Stomach (tissue), 19 donors: ENCODE measurements at places on chromosomes 2 and 18. TPM values are rescaled to one million over a fixed set of nuclear protein-coding genes. Genes with fewer than 3 reads are reported as not detected.

KCTD1 gene
- total RNA-seq = 7.1 TPM

KLHL29 gene
- total RNA-seq = 3.6 TPM

DCDC2C gene
- total RNA-seq = not detected

C2orf81 gene
- not detected for total RNA-seq

DNA sequence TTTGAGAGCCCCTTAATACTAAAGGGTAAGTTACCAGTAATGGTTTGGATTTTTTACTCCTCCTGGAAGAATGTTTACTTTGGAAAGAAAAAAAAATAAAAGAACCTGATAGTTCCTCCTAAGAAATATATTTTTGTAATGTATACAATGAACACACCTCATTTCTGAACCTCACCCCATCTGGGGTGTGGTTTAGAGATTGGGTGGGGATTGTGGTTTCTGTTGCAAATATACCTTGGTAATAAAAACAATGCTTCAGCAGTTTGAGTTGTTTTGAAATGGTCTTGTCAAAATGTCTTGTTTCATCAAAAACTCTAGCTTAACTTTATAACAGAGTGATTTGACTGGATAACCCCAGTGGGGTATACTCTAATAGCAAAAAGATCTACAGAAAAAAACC, 448.9 kb upstream of the MEIS1 start:
- DNase-seq = peak; percentile 12
- no peaks in the 10 kb centered on the region for H3K4me1 ChIP-seq
- no peaks in the 10 kb centered on the region for H3K36me3 ChIP-seq
- H3K27me3 ChIP-seq = no peaks in the 10 kb centered on the region
- H3K4me3 ChIP-seq = no peak overlapping the region

- H3K27ac ChIP-seq = peak within 1 kb of the TSS; percentile 91
- peak within 1 kb of the TSS; percentile 70 for H3K4me3 ChIP-seq
- no peaks in the 10 kb centered on the region for H3K36me3 ChIP-seq
- peaks cover 76% of the 10 kb centered on the region for H3K4me1 ChIP-seq
These were observed at the start of gene ZEB2 for GRCh38 chr2:144519934-144520731. TSS of gene ZEB2 (minus strand) at chr2:144520119. CDS start at chr2:144517350, 2,769 bp downstream.
